Common myeloid progenitor, CD34-positive (primary cell): ENCODE measurements at places on chromosomes 5 and 9.
A peak's percentile ranks its signal among the peaks of the same experiment; 100 is the strongest.

GRCh38 chr9:2838371-2839000 is 5.4 kb downstream of the PUM3 start:
- DNase-seq, result no peak
- H3K27ac ChIP-seq, result no peak overlapping the region
- H3K4me3 ChIP-seq, result no peak overlapping the region

DNA sequence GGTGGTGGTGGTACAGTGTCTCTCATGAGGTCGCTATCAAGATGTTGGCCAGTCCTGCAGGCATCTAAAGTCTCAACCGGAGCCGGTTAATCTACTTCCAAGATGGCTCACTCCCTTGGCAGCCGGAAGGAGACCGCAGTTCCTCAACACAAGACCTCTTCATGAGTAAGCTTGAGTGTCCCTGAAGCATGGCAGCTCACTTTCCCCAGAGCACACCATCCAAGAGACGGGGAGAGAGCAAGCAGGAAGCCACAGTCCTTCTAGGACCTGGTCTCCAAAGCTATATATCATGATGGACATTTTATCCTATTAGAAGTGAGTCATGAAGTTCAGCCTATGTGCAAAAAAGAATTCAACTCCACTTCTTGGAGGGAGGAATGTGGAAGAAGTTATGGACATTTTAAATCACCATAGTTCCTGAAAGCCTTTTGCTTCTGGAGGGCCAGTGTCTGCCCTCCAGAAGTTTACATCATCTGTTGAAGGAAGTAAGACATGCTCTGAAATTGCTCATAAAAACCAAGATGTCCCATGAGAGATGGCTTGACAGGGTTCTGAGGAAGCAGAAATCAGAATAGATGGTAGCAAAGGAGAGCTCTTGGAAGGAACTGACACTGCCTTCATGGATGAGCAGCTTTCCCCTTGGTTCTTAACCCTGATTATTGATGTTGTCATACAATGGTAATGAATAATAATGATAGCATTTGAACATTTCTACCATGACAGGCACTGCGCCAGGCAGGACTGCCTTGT is 21.3 kb downstream of the GALNT10 start:
- no peak overlapping the region for H3K27ac ChIP-seq
- no peaks in the 10 kb centered on the region for H3K36me3 ChIP-seq
- no peaks in the 10 kb centered on the region for H3K27me3 ChIP-seq

- H3K27ac ChIP-seq, result no peak overlapping the region
- H3K4me3 ChIP-seq, result no peak overlapping the region
- DNase-seq, result no peak
- no peaks in the 10 kb centered on the region for H3K27me3 ChIP-seq
- no peaks in the 10 kb centered on the region for H3K36me3 ChIP-seq
Observed at GRCh38 chr5:133041910-133042309, 9.9 kb upstream of the HSPA4 start.

GRCh38 chr5:168883991-168884390 is 304.8 kb upstream of the PANK3 start:
- DNase-seq, result no peak
- H3K4me1 ChIP-seq, result no peaks in the 10 kb centered on the region
- H3K36me3 ChIP-seq, result no peaks in the 10 kb centered on the region
- peaks cover 9% of the 10 kb centered on the region for H3K27me3 ChIP-seq
- no peak overlapping the region for H3K27ac ChIP-seq

- no peak for DNase-seq
- no peak overlapping the region for H3K4me3 ChIP-seq
- H3K27ac ChIP-seq, result no peak overlapping the region
Observed at GRCh38 chr5:134798468-134798867, 39.9 kb downstream of the DDX46 start.

DNA sequence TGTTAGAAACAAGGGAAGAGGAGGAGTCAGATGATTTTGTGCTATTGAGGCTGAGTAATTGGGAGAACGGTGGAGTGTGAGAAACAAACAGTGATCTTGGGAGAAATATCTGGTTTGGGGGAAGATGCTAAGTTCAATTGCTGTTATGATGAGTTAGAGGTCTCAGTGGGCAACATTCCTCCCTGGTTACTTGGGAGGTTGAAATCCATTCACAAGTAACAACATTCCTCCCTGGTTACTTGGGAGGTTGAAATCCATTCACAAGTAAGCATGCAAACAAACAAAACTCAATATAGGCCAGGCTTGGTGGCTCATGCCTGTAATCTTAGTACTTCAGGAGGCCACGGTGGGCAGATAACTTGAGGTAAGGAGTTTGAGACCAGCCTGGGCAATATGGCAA is 38.7 kb downstream of the AGXT2 start:
- no peak overlapping the region for H3K27ac ChIP-seq
- no peaks in the 10 kb centered on the region for H3K36me3 ChIP-seq
- DNase-seq, result no peak
- H3K4me1 ChIP-seq, result no peaks in the 10 kb centered on the region
- H3K27me3 ChIP-seq, result no peaks in the 10 kb centered on the region
- no peak overlapping the region for H3K4me3 ChIP-seq

DNA sequence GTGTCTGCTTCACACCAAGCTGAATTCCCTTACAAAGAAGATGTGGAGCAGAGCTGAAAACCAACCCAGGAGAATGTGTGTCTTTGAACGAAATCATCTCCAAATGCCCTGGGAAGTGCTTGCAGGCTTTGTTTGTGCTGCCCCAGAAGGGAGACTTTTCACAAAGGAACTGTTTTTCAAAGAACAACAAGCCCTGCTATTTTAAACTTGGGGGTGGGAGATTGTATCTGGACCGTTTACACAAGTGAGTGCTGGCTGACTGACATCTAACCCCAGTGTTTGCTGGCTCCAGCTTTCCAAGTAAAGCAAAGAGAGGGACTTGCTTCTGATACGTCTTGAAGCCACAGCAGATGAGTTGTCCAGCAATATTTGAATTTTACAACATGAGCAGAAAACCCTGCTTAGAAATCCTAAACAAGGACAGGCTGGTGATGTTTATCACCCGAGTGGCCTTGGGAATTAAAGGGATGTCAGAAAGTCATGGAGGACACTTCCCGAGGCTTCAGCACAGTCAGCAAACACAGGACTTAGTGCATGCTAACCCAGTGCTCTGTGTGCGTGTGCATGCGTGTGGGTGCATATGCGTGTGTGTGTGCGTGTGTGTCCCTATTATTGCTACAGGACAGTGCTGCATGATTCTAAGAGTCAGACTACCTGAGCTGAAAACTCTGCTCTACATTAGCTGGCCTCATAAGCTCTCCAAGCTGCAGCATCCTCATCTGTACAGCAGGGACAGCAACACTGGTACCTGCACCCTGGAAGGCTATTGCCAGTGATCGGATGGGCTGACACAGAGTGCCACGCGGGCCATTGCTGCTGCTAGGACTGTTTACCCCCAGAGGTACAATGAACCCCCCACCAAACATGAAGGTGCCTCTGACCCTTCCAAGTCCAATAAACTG is 1.4 kb downstream of the ADAMTS12 start:
- no peak overlapping the region for H3K4me3 ChIP-seq
- DNase-seq, result no peak
- peaks cover 9% of the 10 kb centered on the region for H3K27me3 ChIP-seq
- peaks cover 13% of the 10 kb centered on the region for H3K4me1 ChIP-seq

DNA sequence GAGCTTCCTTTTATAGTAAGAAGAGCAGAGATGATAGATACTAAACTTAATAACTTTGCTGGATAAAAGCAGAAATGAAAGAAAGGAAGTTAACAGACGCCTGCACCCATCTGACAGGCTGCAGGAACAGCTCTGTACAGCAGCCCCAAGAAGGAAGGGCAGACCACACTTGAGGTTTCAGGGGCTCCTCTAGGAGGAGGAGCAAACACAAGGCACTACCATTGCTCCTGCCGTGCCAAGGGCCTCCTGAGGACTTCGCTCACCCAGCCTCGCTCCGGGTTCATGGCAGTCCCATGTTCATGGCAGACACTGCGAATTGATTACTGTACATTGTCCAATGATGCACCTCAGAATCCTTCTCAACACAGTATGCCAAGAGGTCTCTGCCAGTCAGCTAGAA is 85.1 kb downstream of the AMBP start:
- H3K4me1 ChIP-seq, result peaks cover 32% of the 10 kb centered on the region
- H3K27ac ChIP-seq, result peak overlapping the region; percentile 59
- peak; percentile 36 for DNase-seq
- no peak overlapping the region for H3K4me3 ChIP-seq
- peaks cover 5% of the 10 kb centered on the region for H3K36me3 ChIP-seq

GRCh38 chr9:70315389-70315788 is 56.6 kb downstream of the SMC5 start:
- H3K27ac ChIP-seq, result no peak overlapping the region
- no peak for DNase-seq
- peaks cover 16% of the 10 kb centered on the region for H3K36me3 ChIP-seq
- no peaks in the 10 kb centered on the region for H3K27me3 ChIP-seq
- no peak overlapping the region for H3K4me3 ChIP-seq
- no peaks in the 10 kb centered on the region for H3K4me1 ChIP-seq

- peaks cover 6% of the 10 kb centered on the region for H3K27me3 ChIP-seq
- H3K4me1 ChIP-seq, result peaks cover 21% of the 10 kb centered on the region
- H3K4me3 ChIP-seq, result no peak overlapping the region
- DNase-seq, result peak; percentile 31
- no peak overlapping the region for H3K27ac ChIP-seq
Observed at GRCh38 chr5:147454996-147455677, 54.7 kb downstream of the DPYSL3 start.

- H3K27me3 ChIP-seq, result no peaks in the 10 kb centered on the region
- H3K27ac ChIP-seq, result no peak overlapping the region
- no peaks in the 10 kb centered on the region for H3K4me1 ChIP-seq
- H3K4me3 ChIP-seq, result no peak overlapping the region
- DNase-seq, result peak; percentile 8
Observed at GRCh38 chr5:5164163-5164562, 24.0 kb downstream of the ADAMTS16 start.

DNA sequence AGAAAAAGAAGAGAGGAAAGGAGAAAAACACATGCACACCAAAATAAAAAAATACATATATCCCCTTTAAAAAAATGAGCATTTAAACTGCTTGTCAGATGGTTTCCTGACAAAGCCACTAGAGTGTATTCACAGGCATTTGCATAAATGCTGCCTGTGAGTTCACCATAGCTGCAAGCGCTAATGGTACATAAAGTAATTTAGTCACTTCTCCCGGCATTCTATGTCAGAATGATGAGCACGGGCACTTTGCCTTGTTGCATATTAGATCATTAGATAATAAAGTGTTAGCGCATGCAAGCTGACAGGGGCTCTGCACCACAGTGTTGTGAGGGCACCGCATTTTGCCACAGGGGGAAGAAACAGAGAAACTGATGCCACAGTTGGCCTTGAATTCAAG is 280.6 kb downstream of the EBF1 start:
- peaks cover 6% of the 10 kb centered on the region for H3K4me1 ChIP-seq
- H3K4me3 ChIP-seq, result no peak overlapping the region
- no peaks in the 10 kb centered on the region for H3K36me3 ChIP-seq
- no peak overlapping the region for H3K27ac ChIP-seq
- peak; percentile 61 for DNase-seq

GRCh38 chr9:98164912-98165311 is 27.5 kb downstream of the CORO2A start:
- no peak overlapping the region for H3K4me3 ChIP-seq
- H3K4me1 ChIP-seq, result no peaks in the 10 kb centered on the region
- H3K27me3 ChIP-seq, result no peaks in the 10 kb centered on the region
- no peak overlapping the region for H3K27ac ChIP-seq
- H3K36me3 ChIP-seq, result no peaks in the 10 kb centered on the region

DNA sequence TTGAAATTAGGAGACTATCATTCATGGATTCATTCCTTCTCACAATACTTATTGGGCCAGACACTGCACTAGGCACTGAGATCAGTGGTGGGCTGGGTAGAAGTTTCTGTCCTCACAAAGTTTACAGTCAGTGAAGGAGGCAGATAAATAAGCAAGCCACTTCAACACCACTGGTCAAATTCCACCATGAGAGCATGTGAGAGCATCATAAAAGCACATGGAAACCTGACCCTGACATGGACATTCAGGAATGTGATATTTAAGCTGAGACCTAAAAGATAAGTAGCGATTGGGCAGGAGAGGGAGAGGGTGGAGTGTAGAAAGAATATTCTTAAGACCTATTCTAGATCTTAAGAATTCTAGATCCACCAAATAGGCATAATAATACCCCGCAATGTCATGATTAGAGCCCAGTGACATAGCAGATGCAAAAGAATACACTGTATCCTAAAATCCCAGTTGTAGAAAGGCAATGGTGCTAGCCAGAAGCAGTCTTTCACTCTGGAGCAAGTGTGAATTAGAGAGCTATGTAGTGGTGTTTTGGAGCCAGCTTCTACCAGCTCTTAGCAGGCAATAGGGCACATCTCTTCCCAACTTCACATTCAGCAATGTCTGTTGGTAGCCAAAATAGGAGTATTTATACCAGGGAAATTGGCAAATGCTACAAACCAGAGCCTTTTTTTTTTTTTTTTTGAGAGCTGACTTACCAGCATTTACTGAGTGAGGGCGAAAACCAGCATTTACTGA is 46.4 kb downstream of the SH3RF2 start:
- no peak overlapping the region for H3K27ac ChIP-seq
- no peak for DNase-seq
- peaks cover 2% of the 10 kb centered on the region for H3K4me1 ChIP-seq
- H3K36me3 ChIP-seq, result no peaks in the 10 kb centered on the region
- no peak overlapping the region for H3K4me3 ChIP-seq

DNA sequence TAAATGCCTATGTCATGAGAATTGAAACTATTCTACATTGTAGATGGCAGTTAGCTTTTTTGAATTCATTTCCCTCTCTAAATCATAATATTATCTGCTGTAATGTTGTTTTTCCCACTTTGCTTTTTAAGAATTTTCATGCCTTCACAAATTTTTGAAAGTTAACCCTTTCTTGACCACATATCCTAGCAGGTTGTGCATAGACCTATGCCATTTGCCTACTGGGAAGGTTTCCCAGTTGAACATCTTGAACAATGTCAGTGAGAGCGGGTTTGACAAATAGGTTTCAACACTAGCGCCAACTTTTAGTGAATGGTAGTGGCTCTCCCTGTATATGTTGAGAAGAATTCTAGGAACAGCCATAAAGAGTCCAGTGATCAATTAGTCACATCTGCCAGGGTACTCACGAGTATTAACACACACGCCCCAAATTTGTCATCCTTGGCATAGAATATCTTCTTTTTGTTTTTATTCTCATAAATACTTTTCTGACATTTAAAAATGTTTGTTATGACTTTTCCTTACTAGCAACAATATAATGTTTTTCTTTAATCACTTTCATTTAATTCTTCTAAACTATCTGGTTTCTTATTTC is 307.6 kb downstream of the PJA2 start:
- no peaks in the 10 kb centered on the region for H3K36me3 ChIP-seq
- no peaks in the 10 kb centered on the region for H3K27me3 ChIP-seq
- H3K4me3 ChIP-seq, result no peak overlapping the region

DNA sequence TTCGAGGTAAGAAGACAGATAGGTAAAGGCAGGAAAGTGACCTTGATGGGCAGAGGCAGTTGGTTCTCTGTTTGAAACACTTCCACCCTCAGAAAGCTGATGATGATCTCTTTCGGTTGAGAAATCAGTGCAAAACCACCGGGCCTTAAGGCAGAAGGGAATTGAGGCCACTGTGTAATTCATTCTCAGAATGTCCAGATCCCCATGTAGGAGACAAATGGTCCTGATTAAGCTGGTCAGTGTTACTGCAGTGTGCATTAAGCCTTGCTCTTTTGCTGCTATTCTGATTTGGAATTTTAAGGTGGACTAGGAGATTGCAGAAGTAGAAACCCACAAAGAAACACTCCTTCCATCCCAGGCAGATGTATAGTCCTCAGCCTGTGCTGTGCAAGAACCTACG is 255.2 kb downstream of the ARHGAP26 start:
- H3K4me1 ChIP-seq, result peaks cover 5% of the 10 kb centered on the region
- H3K27me3 ChIP-seq, result no peaks in the 10 kb centered on the region
- H3K4me3 ChIP-seq, result no peak overlapping the region
- no peak overlapping the region for H3K27ac ChIP-seq
